Activated T-cell treated with anti-CD3 and anti-CD28 coated beads for 24 hours (primary cell): ENCODE measurements at places on chromosomes 12 and 14.
A peak's percentile ranks its signal among the peaks of the same experiment; 100 is the strongest.

GRCh38 chr14:101474563-101475455 lies 86.5 kb upstream of the DIO3 start:
- no peak for DNase-seq

DNA sequence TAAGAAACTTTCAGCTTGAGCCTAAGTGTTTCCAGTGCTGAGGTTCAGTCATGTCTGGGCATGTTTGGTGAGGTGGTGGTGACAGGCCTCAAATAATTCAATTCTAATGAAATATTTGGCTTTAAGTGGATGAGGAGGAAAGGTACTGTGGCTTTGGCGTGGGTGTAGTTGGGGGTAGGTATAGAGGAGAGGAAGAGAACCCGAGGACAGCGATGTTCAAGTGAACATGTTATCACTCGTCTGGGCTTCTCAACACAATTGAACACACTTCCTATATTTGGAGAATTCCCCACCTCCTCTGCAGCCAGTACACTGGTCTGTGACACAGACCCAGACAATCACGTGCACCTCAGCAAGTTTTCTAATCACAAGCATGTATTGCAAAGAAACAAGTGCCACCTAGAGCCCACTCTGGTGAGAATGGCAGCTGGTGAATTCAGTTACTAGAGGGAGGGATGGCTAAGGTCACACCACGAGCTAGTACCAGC lies 53.0 kb downstream of the IFNG-AS1 start:
- DNase-seq, result no peak

- no peak for DNase-seq
These were observed 85.7 kb downstream of the BTG1 start for GRCh38 chr12:92059960-92060359.

DNA sequence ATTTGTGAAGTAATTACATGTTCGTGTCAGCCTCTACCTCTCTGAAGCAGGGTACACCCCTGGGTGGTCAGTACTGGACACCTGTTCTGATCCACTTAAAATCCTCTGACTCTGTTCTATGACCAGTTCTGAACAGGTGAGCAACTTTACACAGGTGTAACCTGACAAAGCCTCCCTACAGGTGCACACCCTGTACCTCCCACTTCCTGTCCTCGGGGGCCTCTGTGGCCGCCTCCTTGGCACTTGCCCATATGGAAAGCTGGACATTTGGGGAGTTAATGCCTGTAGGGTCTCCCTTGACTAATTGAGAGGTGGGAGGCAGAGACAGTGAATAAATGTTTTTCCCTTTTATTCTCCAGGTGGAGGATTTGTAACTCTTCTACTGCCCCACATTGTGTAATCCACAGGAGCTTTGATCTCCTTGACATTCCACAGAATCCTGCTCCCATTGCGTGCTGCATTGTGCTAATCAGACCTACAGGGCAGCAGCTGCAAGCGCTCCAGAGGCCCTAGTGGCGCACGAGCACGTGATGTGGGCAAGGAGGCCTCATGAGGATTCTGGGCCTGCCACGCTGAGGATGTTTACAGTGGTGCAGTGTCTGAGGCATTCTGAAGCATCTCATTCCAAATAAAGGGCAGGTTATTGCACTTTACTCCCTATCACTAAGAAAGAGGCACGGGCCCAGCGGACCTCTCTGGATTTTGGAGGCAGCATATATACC lies 45.8 kb upstream of the BATF start:
- DNase-seq, result no peak

DNA sequence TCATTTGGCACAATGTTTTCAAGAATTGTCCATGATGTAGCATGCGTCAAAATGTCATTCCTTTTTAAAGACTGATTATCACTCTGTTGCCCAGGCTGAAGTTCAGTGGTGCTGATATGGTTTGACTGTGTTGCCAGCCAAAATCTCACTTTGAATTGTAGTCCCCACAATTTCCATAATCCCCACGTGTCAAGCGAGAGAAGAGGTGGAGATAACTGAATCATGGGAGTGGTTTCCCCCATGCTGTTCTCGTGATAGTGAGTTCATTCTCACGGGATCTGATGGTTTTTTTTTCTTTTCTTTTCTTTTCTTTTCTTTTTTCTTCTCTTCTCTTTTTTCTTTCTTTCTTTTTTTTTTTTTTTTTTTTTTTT lies 21.8 kb upstream of the LRRK2 start:
- no peak for DNase-seq

DNA sequence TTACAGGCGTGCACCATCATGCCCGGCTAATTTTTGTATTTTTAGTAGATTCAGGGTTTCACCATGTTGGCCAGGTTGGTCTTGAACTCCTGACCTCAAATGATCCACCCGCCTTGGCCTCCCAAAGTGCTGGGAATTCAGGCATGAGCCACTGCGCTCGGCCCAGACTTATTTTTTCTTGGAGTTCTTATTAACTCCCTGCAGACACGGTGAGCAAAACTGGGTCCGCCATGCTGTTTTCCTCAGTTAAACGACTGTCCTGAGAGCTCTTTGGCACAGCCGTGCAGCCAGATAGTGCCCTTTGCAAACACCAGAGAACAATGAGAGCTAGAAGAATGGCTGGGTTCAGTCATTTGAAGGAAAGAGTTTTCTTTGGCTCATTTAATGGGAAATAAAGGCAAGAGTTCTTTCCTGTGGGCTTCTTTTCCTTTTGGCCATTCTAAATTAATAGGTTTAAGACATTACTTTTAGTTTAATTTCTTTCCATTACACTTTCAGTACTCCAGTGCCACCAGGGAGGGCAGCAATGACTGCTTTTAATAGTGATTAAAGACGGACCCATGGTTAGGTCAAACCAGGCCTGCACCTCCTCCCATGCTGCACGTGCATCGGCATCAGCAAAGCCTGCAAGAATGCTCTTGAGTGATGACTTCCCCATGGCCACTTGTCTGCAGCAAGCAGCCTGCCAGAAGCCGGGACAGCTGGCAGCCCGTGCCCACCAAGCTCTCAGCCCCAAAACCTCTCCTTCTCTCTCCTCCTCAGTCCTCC lies 60.7 kb downstream of the VCPKMT start:
- DNase-seq, result no peak

- DNase-seq, result no peak
These were observed 50.3 kb downstream of the VRK1 start for GRCh38 chr14:96847451-96847850.

GRCh38 chr12:43294916-43295315 lies 257.1 kb downstream of the ADAMTS20 start:
- DNase-seq, result no peak

DNA sequence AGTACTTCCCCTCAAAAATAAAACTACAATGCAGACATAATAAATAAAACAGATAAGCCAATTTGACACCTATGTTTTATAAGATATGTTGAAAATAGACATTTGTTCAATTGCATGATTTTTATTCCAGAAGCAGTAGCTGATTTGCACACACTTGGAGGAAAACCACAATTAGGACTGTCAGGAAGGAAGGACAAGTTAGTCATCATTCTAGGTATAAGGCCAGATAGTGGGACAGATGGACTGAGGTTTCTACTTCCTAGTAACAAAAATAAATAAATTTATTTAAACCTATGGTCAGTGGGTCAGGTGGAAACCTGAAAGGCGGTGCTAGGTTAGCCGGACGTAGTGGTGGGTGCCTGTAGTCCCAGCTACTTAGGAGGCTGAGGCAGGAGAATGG lies 141.8 kb upstream of the RASSF8 start:
- DNase-seq, result no peak

DNA sequence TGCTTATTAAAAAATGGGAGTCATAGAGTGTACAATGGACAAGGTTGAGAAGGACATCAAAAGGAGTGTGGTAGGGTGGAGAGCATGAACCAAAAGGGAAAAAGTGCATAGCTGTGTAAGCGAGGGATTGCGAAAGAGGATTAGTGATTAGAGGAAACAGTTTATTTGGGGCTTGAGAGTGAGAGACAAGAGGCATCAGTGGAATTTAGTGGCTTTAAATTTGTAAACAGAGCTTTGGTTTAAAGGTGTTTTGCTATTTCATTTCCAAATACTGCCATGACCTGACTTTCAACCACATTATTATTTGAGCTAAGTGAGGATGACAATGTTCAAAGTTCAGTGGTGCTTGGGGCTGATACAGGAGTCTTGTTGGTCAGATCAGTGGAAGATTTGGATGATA lies 53.4 kb downstream of the SLC16A7 start:
- no peak for DNase-seq

- no peak for DNase-seq
These were observed 100.1 kb downstream of the HEATR5A start for GRCh38 chr14:31320216-31320615.

DNA sequence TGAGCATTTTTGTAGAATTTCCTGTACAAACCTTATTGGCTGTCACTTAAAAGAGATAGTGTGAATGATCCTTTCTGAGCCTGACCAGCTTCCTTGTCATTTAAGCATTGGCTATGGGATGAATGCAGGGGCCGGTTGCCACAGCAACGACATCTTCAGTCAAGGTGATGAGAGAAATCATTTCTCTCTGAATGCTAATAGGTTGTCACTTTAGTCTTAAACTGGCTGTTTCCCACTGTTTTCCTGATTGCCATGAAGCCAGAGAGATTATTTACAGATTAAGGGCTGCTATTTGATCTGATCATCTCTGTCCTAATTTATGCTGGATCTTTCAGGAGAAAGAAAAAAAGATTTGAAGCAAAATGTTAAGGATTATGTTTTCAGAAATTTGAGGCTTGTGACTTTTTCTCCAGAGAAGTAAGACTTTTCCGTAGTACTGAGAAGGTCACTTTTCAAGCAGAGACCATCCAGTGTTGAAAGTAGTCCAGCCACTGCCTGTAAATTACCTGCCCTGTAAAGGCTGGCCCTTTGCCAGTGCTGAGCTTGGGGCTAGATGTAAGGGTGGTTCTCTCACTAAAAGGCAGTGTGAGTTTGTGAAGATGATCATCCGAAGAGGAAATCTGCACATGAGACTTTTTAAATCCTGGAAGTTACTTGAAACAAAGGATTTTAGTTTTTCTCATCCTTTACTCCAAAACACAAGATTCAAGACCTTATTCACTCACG lies 235.6 kb downstream of the DACT1 start:
- DNase-seq, result no peak

- DNase-seq, result no peak
These were observed 9.8 kb upstream of the RIMKLB start for GRCh38 chr12:8687846-8688601.

- peak; percentile 26 for DNase-seq
These were observed 50.3 kb upstream of the SRSF5 start for GRCh38 chr14:69716478-69717187.

DNA sequence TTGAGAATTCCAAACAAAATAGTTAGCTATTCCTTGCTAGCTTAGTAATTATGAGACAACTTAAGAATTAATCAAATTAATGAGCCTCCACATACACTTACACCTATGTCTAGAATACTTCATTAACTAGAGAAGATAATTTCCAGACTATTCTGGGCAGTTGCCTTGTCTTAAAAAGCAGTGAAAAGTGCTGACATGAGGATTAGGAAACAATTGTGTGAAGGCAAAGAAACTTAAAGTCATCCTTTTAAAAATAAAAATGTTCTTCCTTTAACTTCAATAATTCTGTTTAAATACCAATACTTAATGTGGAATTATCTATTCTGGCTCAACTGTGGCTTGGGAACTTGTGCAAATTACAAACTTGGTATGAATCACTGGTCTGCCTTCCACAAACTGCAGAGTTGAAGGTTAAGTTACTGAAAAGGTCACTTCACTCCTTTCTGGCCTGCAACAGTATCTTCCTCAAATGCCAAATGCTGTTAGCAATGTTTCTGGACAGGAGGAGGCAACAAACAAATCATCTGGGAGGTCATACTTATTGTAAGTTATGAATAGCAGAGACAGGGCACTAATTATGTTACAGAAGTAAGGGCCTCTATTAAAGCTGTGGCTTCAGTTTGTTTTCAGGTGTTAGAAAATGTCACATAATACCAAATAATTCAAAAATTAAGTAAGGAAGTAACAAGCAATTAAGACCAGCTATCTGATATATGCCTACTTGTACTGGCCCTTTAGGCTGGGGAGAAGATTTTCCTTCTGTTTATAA lies 19.2 kb downstream of the PPTC7 start:
- no peak for DNase-seq

GRCh38 chr12:98002887-98003493 lies 512.4 kb upstream of the TMPO start:
- DNase-seq, result peak; percentile 4
